ENCODE measurements at places on chromosomes 5 and 9. TPM values are rescaled to one million over a fixed set of nuclear protein-coding genes. Genes with fewer than 3 reads are reported as not detected.

DNA sequence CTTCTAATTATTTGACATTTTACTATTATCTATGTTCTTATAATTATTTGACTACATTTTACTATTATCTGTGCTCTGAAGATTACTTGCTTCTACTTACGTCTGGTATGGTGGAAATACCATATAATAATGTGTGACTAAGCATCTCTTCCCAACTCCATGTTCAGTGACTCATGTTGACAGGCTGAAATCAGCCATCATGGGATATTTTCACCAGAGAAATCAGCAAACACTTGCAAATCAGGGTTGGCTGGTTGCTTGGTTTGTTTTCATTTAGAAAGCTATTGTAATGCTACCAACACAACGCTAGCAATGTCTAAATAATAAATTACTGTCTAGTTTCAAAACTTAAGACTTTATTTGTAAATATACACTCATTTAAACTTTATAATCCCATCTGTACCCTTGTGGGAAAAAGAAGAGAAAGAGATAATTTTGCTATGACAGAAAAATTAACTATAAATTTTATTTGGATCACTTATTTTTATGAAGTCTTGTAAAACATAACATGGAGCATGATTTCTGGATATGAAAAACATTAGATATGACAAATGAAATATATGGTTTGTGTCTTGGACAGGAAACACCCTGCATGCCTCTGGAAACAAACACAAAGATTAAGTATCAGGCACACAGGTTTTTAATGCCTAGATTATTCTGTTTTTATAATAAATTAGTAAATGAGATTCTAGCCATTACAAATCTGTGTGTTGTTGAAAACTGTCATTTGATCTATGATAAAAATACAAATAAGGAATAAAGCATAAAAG lies 337.6 kb downstream of the BNC2 start:
- DNase-seq, result no peak

DNA sequence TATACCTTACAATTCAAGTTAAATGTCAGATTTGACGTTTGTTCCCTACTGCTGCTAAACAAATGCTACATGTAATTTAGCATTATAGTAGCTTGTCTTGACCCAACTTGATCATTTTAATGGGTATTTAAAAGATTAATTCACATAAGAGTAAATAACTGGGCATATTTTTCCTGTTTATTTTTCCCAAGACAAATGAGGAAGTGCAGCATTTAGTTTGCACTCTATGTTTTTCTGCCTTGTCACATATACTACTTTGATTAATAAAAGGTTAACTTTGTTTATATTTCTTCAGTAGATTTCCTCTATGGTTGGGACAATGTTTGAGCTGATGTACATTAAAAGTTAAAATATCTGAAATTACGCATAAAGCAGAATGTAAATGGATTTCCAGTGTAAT lies 641.8 kb downstream of the PRR16 start:
- DNase-seq, result no peak

- DNase-seq, result no peak
Measured at GRCh38 chr9:39587844-39588499, 232.5 kb downstream of the SPATA31A1 start.

GRCh38 chr5:137218896-137219295 lies 280.2 kb downstream of the SPOCK1 start:
- DNase-seq, result no peak

- DNase-seq, result no peak
Measured at GRCh38 chr5:168620807-168621206, 41.6 kb upstream of the PANK3 start.

DNA sequence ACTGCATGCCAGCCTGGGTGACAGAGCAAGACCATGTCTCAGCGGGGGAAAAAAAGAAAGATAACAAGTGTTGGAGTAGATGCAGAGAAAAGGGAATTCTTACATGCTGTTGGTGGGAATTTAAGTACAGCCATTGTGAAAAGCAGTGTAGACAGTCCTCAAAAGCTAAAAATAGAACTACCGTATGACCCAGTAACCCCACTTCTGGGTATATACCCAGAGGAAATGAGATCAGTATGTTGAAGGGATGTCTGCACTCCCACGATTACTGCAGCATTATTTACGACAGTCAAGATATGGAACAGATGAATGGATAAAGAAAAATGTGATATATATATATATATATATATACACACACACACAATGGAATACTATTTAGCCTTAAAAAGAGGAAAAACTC lies 225.3 kb upstream of the SLC24A2 start:
- DNase-seq, result no peak

GRCh38 chr5:103111468-103111867 lies 8.5 kb downstream of the GIN1 start:
- peak; percentile 9 for DNase-seq

- DNase-seq, result no peak
Measured at GRCh38 chr5:150184006-150184405, 5.9 kb upstream of the SLC6A7 start.

- DNase-seq, result no peak
Measured at GRCh38 chr9:123564652-123565051, 208.7 kb downstream of the CRB2 start.

ANKDD1B gene
- total RNA-seq, result 0.48 TPM

SYK gene
- 0.80 TPM for total RNA-seq

SMIM32 gene
- not detected for total RNA-seq

GOLGA1 gene
- total RNA-seq, result 16.1 TPM

EIF4E1B gene
- not detected for total RNA-seq

PPP2R2B gene
- not detected for total RNA-seq

PCDHGB4 gene
- 0.34 TPM for total RNA-seq

HRH2 gene
- 34.3 TPM for total RNA-seq

SLIT3 gene
- 8.1 TPM for total RNA-seq

Measured in activated T-helper 2 cell treated with anti-CD3 and anti-CD28 coated beads, Interferon-gamma antibody, Interleukin-2, Interleukin-4, amounts not matched to agents 10 μg/mL and 5 μg/mL and 100 μg/mL, durations not matched to agents 14 hours and 24 hours and 36 hours (primary cell).